ENCODE measurements at places on chromosomes 7 and 10.

- DNase-seq = no peak
Measured at GRCh38 chr10:1882180-1882579, 144.9 kb upstream of the ADARB2 start.

DNA sequence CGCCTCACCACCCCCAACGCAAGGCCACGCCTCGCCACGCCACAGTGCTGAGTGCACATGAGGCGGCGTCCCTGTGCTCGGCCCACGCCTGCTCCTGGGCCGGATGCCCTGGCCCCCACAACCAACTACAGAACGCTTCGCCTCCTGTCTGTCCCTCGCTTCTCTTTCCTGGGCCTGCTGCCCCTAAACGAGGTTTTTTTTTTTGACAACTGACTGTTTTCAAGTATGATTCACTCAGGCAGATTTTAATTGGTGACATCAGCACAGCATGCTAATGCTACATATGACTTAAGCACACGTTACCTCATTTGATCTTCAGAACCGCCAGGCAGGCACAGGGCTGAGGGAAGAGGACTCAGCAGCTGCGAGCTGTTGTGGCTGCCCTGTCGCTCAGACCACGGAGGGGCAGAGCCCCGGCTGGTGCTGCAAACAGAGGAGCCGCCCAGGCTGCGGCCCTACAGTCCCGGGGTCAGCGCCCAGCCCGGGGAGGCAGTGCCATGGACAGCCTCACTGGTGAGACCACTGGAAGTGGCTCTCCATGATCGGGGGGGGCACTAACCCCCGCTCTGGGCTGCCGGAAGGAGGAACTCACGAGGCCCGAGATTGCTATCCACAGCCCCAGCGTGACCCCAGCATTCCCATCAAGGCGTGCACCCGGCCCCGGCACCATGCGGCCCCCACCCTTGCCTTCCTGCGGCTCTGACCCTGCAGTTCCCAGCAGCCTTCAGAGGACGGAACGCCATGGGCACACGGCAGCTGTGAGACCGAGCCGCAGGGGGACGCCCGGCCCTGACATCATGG, 212.8 kb downstream of the MAD1L1 start:
- DNase-seq = no peak

- DNase-seq = no peak
Measured at GRCh38 chr7:114818501-114818900, 103.4 kb upstream of the MDFIC start.

DNA sequence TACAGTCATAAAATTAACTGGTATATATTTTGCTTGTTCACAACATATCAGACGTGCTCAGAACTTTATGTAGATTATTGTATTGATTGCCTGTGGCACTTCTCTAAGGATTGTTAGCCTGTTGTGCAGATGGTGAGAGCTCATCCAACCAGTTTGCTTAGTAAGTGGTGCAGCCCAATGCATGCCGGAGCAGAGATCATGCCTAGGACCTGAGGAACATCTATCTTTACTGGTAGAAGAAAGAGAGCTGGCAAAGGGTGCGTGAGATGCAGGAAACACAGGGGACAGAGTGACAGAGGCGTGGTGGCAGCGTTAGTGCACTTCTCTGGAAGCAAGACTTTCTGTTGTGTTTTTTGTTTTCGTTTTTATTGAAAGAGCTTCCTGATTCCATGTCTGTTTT, 35.9 kb downstream of the CCM2 start:
- no peak for DNase-seq

- no peak for DNase-seq
Measured at GRCh38 chr10:122713091-122713885, 13.6 kb upstream of the C10orf120 start.

DNA sequence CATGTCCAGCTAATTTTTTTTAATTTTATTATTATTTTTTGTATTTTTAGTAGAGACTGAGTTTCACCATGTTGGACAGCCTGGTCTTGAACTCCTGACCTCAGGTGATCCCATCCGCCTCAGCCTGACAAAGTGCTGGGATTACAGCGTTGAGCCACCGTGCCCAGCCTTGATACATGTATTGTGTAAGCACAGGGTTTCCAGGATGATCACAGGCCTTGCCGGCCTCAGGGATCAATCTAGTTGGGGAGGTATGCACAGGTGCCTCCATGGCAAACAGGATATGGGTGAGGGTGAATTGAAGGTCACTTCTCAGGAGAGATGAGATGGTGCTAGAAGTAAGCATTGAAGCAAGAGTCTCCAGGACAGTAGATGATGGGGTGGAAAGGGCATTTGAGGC, 5.5 kb downstream of the MRPS17 start:
- DNase-seq = no peak

GRCh38 chr10:118590334-118590733, 5.1 kb downstream of the PRLHR start:
- DNase-seq = no peak

Data from cortex of kidney (tissue), 1 donor.